ENCODE measurements at places on chromosomes 5 and 9.

DNA sequence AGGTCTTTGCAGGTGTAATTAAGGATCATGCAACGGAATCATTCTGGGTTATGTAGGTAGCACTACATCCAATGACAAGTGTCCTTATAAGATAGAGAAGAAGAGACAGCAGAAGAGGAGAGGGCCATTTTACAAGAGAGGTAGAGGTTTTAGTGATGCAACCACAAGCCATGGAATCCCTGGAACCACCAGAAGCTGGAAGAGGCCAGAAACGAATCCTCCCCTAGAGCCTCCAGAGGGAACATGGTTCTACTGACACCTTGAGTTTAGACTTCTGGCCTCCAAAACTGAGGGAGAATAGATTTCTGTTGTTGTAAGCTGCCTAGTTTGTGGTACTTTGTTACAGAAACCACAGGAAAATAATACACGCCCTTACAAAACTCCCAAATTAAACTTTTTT, 3.5 kb downstream of the FYB1 start:
- DNase-seq = no peak

DNA sequence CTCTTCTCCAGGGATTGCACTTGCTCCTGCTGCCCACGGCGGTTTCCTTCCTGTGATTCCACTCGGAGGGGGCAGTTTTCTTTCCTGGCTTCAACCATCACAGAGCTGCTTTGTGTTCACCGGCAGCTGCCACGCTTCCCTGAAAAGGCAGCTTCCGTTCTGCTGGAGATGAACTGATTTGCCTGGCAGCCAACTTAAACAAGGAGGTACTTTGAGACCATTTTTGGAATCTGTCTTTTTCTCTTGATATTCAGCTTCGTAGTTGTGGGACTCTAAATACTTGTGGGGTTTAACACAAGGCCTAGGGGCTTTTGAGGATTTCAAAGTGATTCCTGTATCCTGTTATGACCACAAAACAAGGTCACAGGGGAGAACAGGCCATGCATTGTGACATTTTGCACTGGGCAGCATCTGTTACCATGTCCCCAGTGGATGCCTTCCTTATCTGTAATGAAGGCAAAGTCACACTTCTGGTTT, 192.0 kb downstream of the MTRR start:
- no peak for DNase-seq

DNA sequence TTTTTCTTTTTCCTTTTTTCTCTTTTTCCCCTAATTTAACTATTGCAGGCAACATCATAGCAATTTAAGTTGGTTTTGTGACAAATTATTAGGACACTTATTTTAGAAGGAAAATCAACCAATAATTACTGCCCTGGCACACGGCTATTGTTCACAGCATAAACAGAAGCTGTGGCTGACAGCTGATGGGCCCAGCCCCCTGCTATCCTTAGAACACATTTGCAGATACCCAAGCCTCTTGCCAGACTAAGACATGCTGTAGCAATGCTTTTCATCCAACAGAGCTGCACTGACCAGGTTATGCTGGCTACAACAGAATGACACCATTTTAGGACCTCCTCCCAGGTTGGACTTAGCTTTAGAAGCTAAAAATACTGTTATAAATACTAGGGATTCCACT, 852.7 kb upstream of the DMAC1 start:
- DNase-seq = no peak

DNA sequence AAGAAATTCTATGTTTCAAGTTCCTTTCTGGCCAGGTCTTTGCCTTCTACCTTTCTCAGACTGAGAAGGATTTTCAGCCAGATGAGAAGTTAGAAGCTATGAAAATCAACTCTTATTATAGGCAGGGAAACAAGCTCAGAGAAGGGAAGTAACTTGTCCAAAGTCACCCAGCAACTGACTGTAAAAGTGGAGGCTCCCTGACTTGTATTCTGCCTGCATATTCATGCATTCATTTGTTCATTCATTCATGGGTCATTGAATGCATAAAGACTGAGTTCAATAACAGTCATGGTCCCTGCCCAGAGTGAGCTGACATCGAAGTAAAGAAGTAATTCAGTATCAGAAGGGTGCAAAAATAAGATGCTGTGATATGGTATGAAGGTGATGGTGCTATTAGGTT, 239.6 kb downstream of the PAPPA start:
- DNase-seq = no peak

- DNase-seq = no peak
Observed at GRCh38 chr9:112112941-112113681, 62.0 kb downstream of the SUSD1 start.

DNA sequence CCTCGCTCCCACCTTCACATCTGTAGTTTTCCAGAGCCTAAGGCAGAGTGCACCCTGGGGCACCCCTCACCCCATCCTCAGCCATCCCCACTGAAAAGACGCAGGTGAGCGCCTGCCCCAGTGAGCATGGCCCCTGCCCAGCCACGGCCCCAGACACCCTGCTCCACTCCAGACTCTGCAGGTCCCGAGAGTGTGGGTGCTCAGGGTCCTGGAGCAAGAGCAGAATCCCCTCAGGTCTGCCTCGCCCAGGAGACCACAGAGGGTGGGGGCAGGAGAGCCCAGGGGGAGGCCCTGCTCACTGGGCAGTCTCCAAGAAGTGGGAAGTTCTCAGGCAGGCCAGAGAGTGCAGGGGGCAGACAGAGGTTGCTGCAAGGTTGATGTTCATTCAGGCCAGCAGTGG, 158.6 kb upstream of the PPP1R26 start:
- DNase-seq = no peak
